ENCODE measurements at places on chromosomes 13 and 19.

DNA sequence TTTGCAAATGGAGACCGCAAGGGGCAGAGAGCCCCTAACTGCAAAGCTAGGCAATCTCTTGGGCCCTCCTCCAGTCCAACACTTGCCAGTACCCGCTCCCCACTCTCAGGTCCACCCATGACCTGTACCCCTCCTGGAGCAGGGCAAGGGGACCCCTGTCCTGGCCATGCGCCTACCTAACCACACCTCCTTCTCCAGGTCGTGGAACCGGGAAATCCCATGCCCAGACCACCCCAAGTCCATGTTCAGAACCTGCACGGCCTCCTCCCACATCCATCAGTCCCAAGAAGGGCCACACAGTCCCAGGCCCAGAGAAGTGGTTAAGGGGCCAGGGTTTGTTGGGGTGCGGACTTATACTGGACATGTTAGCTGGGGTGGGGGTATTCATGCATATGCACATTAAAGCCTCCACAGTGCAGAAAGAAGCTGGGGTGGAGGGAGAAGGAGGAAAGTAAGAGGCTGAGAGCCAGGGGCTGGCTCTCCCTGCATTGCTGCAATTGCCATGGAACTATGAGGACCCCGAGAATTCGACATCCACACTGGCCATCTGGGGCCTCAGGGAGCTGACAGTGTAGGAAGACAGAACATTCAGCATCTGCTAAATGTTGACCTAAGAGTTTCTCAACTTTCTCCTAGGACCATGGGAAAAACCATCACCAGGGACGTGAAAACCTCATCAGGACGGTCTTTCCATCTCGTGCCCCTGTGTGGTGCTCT lies 39.0 kb downstream of the HSPH1 start:
- DNase-seq, result no peak

- DNase-seq, result peak; percentile 94
Observed at GRCh38 chr13:37288057-37288720, 182.7 kb upstream of the CSNK1A1L start.

- DNase-seq, result peak; percentile 28
Observed at GRCh38 chr13:30824651-30825050, 81.4 kb upstream of the MEDAG start.

DNA sequence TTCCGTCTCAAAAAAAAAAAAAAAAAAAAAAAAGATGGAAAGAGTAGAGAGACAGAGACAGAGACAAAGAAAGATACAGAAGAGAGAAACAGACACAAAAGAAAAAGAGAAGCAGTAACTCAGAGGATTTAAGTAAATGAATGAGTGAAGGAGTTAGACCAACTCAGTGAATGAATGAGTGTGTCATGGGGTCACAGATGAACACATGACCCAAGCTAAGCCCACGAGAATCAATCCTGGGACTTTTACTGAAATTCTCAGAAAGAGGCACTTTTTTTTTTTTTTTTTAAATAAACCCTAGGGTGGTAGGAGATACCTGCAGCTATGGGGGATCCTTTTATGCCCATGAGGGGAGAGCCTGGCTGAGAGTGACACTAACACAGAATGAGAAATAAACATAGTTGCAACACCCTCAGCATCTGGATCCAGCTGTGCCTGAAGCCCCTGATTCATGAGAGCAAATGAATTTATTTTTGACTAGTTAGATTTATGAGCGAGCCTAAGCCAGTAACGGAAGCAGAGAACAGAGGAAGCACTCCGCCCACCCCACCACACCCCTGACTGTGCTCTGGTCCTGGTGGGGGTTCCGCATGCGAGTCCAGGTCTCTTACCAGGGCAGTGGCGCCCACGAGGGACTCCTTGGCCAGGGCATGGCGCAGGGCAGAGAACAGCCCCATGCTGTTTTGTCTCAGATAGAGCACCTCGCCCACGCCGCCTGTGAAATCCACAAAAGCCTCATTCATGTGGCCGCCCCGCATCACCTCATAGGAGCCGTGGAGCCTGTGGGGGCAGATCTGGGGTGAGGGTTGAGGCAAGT lies 4.6 kb downstream of the CAPN12 start:
- peak; percentile 0 for DNase-seq

DNA sequence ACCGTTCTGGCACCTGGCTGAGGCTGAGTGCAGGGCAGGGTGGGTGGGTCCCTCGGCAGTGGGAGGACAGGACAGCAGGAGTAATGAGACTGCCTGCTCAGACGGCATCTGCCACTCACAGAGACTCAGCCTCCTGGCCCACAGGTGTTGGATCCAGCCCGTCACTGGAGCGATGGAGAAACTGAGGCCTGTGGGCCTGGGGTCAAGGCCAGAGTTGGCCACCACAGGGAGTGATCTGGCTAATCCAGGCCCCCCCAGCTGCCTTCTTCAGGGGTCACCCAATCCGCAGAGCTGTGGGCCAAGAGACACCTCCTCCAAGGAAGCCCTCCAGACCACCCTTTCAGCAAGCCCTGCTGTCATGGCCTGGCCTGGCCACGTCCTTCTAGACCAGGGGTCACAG lies 103.7 kb upstream of the VSTM2B start:
- no peak for DNase-seq

- no peak for DNase-seq
Observed at GRCh38 chr19:4519172-4519496, 848 bp upstream of the PLIN4 start.

DNA sequence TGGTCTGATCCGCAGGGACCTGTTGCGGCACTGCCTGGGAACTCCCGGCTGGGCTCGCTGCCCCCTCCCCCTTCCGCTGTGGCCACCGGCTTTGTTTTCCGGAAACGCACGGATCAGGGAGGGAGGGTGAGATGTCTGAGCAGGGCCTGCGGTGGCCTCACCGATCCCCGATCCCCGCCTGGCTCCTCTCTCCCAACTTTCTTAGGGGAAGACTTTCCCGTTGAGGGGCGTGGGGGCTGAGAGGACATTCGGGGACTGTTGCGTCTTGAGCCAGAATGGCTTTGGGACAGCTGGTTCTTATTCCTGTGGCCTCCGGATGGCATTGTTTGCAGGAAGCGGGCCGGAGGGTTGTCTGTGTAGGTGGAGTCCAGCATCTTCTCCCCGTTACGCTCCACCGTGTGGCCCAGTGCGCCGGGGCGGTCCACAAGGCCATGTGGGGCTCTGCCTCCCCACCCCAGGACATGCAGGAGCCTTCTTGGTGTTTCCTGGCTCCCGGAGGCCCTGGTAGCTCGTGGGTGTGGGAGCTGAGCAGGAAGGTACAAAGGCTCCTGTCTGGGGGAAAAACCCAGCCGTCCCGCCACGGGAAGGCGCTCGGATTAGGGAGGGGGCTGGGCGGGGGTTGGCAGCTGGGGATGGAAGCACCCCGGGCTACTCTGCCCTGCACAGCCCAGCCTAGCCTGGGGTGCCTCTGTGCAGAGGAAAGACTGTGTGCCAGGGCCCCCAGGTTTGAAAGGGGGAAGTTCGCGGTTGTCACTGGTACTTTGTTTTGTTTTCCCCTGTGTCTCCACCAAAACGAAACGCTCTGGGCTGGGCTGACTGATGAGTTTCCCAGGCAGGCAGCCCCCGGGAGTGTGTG lies 1.3 kb downstream of the CSNK1G2 start:
- peak; percentile 82 for DNase-seq

GRCh38 chr13:73230716-73231115 lies 171.9 kb downstream of the KLF5 start:
- no peak for DNase-seq

GRCh38 chr19:33394006-33394722 lies 20.7 kb downstream of the CEBPG start:
- peak; percentile 30 for DNase-seq

DNA sequence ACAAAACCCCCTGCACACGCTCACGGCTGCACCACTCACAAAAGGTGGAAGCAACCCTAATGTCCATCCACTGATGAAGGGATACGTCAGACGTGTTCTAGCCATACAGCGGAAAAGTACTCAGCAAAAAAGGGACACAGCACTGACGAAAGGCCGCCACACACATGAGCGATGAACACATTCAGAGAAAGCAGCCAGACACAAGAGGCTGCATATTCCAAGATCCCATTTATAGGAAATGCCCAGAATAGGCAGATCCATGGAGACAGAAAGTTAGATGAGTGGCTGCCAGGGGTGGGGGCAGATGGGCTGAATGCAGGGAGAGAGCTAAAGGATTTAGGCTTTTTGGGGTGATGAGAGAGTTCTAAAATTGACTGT lies 3.7 kb downstream of the POLD1 start:
- no peak for DNase-seq

DNA sequence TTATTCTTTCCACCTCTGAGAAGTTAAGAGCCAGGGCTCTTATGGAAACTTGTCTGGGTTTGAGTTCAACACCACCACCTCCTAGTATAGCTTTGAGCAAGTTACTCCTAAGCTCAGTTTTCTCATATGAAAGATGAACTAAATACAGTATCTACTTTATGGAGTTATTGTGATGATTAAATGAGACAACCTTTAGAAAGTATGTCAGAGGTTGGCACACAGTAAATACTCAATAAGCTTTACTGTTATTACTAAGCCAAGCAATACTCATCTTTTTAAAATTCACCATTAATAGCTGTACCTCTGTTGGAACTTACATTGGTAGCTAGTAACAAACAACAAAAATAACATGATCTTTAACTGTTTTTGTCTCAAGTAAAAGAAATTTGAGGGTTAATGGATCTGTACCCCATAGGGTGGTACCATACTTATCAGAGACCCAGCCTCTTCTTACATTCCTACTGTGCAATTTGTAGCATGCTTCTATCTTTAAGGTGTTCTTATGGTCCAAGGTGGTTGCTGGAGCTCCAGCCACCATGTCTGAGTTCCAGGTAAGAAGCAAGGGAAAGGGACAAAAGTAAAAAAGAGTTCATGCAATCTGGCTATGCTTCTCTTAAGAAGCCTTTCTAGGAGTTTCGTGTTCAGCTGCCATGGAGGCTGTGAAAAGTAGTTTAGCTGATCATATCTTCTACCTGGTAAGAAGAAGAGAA lies 24.1 kb upstream of the NDFIP2 start:
- DNase-seq, result no peak

- no peak for DNase-seq
Observed at GRCh38 chr13:40228496-40228895, 437.9 kb downstream of the FOXO1 start.

DNA sequence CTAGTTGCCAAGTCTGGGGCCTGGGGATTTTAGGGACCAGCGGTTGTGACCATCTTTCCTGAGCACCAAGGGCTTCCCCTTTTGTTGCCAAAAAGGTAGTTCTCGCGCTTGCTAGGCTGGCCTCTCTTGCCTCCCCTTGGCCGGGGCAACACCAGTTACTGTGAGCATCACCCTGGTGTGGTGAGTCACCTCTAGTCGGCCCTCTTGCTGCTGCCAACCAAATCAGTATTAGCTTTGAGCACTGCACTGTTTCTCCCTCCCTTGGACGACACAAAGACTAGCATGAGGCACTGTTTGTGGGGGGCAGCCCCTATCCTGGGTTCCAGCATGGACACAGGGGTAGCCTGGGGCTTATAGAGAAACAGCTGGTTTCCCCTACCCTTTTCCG lies 6.9 kb downstream of the SYDE1 start:
- DNase-seq, result no peak

DNA sequence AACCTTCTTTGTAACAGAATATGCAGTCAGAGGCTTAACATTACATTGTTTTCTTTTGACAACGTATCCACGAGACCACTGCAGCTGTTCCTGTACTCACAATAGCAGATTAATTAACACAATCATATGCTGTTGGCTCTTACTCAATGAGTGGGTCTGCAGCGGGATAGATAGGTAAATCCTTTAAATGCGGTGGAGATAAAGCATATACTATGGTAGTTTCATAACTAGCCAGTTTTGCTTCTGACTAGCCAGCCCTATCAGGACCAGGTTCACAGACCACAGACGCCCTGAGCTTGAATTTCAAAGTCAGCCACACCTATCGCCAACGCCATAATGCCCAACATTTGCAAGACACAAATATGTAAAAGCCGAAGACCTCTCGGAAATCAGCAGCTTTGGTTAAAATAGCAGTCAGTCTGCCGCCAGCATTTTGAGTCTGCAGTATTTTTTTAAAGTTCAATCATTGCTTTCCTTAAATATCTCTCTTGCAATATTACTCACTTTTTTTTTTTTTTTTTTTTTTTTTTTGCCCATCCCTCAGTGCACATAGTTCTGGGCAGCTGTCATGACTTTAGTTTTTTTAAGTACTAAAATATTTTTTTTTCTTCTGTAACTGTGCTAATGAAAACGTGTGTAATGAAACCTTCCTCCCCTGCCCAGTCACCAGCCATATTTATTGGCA lies 120.5 kb downstream of the ZNF536 start:
- DNase-seq, result no peak

- DNase-seq, result no peak
Observed at GRCh38 chr19:50801107-50801506, 10.9 kb downstream of the ACP4 start.

- DNase-seq, result no peak
Observed at GRCh38 chr19:35529241-35530218, 1.4 kb upstream of the SBSN start.

DNA sequence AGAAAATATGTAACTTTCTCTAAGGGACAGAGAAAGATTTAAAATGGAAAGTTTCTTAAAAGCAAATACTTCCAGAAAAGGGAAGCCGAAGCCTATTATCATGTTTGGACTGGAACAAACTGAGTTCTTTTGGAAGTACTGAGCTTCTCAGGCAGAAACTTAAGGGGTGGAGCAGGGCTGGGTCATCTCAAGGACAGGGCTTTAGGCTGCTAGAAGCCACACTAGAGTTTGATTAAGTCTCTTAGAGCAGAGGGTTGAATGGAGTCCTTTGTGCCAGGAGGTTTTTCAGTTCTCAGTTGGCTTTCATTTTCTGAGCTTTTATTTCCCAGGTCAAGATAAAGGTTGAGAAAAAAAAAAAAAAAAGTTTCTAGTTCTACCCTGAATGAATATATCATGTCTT lies 432.7 kb downstream of the SLITRK5 start:
- no peak for DNase-seq

DNA sequence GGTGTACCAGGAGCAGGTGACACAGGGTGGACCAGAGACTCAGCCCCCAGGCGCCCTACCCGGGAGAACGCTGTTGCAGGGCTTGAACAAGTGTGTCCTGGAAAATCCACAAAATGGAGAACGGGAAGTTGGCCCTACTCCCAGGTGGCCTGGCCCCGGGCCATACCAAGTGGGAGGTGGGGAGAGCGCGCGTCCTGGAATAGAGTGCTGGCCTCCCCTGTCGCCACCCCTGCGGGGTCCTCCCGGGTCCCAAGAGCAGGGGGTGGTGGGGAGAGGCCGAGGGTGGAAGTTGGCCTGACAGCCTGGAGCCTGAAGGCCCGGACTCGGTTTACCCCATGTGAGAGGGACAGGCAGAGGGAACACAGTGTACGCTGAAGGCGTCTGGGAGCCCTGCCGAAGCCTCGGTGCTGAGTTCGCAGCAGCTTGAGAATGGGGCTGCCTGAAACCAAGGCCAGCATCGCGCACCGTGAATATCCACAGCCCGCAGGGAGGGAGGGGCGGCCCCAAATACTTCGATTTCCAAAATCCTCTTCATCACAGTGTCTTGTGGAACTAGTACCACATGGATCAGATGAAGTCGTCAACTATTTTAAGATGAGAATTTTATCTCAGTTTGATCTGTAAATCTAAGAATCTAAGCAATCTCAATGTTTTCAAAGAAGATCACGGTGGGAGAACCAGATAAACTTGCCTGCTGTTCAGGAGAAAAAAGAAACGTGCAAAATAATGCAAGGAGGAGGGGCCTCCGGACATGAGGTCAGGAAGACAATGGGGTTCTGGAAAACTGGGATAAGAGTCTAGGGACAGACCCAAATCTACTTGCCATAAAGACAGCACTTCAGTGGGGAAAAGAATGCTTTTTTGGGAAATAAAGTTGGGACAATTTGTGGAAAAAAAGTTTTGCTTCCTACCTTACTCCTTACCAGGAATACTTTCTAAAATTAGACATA lies 10.4 kb upstream of the KLF16 start:
- DNase-seq, result peak; percentile 65

Measured in lung microvascular endothelial cell (primary cell).